Cortex of kidney (tissue), 1 donor: ENCODE measurements at places on chromosomes 1 and 21.

DNA sequence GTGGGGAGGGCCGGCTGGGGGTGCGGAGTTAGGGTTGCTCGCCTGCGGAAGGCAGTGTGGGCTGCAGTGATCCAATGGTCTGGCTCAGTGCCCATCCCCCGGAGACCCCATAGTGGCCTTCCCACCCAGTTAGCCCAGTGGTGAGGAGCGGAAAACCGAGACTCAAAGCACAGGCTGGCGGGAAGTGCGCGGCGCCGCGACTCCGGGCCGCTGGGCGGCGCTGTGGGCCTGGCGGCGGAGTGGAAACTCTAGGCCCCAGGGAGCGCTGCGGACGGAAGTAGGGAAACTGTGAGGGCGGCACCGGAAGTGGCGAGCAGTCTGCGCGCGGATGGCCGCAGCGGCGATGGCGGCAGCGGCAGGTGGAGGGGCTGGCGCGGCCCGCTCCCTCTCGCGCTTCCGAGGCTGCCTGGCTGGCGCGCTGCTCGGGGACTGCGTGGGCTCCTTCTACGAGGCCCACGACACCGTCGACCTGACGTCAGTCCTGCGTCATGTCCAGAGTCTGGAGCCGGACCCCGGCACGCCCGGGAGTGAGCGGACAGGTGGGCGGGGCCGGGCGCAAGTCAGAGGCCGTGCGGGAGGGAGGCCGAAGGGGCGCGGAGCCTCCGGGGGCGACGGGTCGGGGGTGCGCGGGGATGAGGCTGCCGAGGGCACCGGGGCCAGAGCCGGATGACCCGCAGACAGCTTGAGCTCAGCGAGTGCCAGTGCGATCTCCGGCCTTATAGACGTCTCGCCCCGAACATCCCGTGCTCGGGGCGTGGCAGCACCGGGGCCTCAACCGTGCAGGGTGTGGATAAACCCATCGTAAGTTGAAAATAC, at the start of gene ADPRS:
Gene ADPRS (plus strand): TSS at position 316 of the 816 bp plus-strand sequence. CDS start 13 bp downstream, at position 329.
- peak; percentile 66 for DNase-seq

DNA sequence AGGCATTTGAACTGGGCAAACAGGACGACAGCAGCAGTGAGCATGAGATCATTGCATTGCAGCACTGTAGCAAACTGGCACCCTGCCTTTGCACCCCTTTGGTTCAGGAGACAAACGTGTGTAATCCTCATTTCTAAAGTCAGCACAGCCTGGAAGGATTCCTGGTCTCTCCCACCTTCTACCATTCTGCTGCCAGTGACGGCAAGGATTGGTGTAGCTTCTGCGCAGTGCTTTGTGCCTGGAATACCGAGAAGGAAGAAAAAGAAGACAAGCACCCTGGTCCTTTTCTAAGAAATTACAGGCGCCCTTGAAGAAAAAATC, 805.3 kb downstream of the USP25 start:
- DNase-seq: no peak

GRCh38 chr1:109131800-109132199, 17.9 kb downstream of the ELAPOR1 start:
- no peak for DNase-seq

DNA sequence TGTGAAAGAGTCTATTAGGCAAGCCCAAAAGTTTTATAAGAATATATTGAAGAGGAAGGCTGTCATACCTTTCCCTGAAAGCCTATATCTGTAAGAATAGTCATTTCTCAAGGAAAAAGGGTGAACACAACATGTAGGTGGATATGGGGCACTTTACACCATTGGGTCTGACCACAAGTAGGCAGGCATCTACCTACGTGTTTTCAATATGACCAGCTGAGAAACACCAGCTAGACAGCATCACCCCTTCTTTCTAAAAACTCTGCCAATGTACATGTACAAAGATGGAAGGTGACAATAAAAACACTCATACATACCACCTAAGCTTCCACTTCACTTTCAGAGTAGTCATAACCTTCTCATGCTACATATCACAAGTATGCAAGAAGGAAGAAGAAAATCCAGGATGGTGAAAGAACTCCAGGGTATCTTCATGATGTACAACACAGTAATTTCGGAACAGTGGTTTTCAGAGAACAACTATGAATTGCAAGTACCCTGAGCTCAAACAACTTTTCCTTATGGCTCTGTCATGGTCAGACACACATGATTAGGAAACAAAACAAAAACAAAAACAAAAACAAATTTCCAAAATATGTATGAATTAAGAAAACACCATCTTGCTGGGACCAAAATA, 98.5 kb upstream of the ADGRL2 start:
- DNase-seq: no peak

GRCh38 chr21:28174701-28175100, 818.0 kb downstream of the LTN1 start:
- no peak for DNase-seq

GRCh38 chr1:117209094-117209493, 1.6 kb downstream of the VTCN1 start:
- no peak for DNase-seq

DNA sequence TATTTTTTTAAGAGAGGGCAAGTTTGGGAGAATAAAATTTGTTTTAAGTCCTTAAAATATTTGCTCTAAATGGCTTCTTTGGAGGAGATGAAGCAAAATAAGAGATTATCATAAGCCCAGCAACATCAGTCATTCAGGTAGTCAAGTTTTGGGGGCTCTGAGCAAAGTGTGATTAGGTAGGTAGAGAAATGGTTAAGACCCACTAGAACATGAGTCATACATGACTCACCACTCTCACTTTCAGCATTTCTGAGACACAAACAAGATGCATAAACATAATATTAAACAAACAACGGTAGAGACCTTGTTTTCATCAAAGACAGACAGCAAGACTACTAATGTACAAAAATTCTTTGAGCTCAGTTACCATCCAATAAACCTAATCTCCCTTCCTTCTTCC, 272.2 kb downstream of the LMO4 start:
- DNase-seq: no peak

GRCh38 chr1:172472495-172472894, 28.6 kb upstream of the PIGC start:
- no peak for DNase-seq
